ENCODE measurements at places on chromosomes 4 and X. TPM values are rescaled to one million over a fixed set of nuclear protein-coding genes. Genes with fewer than 3 reads are reported as not detected.

NHS gene
- 9.6 TPM for total RNA-seq

MND1 gene
- not detected for total RNA-seq

HTN3 gene
- total RNA-seq, result not detected

- peaks cover 14% of the 10 kb centered on the region for H3K4me1 ChIP-seq
- peak overlapping the region; percentile 5 for H3K4me3 ChIP-seq
- DNase-seq, result no peak
- H3K27ac ChIP-seq, result peak overlapping the region; percentile 75
- H3K36me3 ChIP-seq, result no peaks in the 10 kb centered on the region
- no peaks in the 10 kb centered on the region for H3K27me3 ChIP-seq
Observed at GRCh38 chr4:137663251-137664045, 131.2 kb upstream of the PCDH18 start.

- peaks cover 25% of the 10 kb centered on the region for H3K4me1 ChIP-seq
- no peaks in the 10 kb centered on the region for H3K36me3 ChIP-seq
- DNase-seq, result no peak
- no peaks in the 10 kb centered on the region for H3K27me3 ChIP-seq
Observed at GRCh38 chr4:185693548-185694215, 118.3 kb downstream of the SORBS2 start.

- H3K27me3 ChIP-seq, result no peaks in the 10 kb centered on the region
- no peak overlapping the region for H3K27ac ChIP-seq
- no peaks in the 10 kb centered on the region for H3K36me3 ChIP-seq
- DNase-seq, result no peak
- no peak overlapping the region for H3K4me3 ChIP-seq
Observed at GRCh38 chr4:36852856-36853255, 391.7 kb upstream of the NWD2 start.

- no peaks in the 10 kb centered on the region for H3K27me3 ChIP-seq
- no peak overlapping the region for H3K27ac ChIP-seq
- H3K4me3 ChIP-seq, result no peak overlapping the region
- no peaks in the 10 kb centered on the region for H3K36me3 ChIP-seq
Observed at GRCh38 chrX:57044245-57044644, 48.9 kb upstream of the SPIN3 start.

DNA sequence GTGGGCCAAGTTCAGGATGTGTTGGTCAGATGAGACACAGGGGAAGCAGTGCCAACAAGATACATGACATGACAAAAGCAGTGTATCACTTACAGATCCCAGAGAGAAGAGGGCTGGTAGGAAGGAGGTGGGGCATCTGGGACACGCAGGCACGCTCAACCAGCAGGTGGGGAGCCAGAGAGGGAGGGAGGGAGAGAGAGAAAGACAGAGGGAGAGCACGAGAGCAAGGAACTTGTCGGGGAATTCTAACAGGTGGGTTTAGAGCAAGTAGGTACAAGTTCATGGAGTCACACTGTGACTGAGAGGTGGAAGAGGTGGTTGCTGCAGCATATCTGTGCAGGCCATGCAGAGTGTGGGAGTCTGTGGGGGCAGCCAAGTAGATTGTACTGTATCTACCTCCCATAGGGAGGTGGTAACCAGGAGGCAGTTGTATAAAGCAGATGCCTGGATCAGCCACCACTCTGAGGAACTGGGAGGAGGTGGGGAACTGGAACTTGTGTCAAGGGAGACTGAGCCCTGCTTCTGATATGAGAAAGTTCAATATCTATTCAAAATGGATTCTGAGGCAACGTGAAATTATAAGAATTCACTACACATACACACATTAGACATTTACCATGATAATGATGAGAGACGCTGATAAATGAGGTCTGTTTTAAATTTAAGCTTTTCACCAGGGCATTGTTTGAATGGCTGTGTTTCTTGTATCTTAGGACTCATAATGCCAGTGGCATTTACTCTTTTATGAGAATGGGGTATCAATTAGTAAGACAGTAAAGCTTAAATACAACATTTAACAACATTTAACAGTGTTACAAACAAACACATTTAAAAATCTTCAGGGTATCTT is 43.7 kb downstream of the BBS12 start:
- H3K27ac ChIP-seq, result no peak overlapping the region
- no peak for DNase-seq
- H3K4me1 ChIP-seq, result no peaks in the 10 kb centered on the region

DNA sequence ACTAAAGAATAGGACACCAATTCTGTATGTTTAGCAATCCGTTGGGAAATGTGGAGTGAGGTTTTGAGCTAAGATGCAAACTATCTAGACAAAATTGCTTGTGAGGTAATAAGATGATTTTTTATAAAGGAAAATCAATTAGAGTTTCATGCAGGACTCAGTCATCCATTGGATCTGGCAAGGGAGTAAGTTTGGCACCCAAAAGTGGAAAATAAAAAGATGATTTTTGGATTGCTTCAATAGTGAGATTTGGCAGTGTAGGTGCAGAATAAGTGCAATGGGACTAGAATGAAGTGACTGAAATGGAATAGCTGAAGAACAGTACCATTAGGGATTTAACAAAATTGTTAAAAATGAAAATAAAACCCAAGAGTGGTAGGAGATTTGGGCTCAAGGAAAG is 290.5 kb upstream of the EPHA5 start:
- no peak for DNase-seq
- no peaks in the 10 kb centered on the region for H3K4me1 ChIP-seq
- H3K27me3 ChIP-seq, result no peaks in the 10 kb centered on the region
